ENCODE measurements at places on chromosomes 6 and 20.

GRCh38 chr6:170584954-170585498 lies 589 bp upstream of the PDCD2 start:
- no peak for DNase-seq

DNA sequence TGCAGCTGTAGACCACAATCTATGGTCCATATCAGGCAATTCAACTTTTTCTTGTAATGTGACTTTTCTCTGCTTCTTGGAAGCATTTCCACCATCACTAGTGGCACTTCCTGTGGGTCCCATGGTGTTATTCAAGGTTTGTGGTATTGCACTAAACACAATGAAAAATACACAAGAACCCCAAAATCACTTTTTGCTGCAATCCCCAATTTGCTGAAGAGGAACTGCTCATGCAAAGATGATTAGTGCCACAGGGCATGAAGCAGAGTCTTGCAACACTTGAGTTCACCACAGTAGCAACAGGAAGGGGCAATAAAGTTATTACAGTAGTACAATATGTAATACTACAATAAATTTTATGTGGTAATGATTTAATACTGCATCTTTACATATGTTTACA lies 16.8 kb upstream of the TAAR1 start:
- DNase-seq, result no peak

- DNase-seq, result no peak
These were observed 42.5 kb downstream of the GABRR2 start for GRCh38 chr6:89272596-89272995.

DNA sequence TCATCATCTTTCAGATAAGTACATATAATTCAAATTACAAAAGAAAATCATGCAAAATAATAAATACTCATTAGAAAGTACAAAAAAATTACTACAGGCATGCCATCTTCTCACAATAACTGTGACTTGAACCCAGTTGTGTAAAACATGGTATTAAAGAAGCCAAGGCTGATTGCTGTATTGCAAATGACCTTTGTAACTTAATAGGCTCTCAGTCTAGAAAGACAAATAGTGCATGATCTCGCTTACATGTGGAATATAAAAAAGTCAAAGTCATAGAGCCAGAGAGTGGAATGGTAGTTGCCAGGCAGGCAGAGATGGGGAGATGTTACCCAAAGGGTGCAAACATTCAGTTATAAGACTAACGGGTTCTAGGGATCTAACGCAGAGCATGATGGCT lies 626.1 kb downstream of the COL12A1 start:
- DNase-seq, result no peak

- no peak for DNase-seq
These were observed 25.2 kb upstream of the SRSF6 start for GRCh38 chr20:43432498-43432897.

GRCh38 chr20:535958-536357 lies 7.6 kb downstream of the CSNK2A1 start:
- no peak for DNase-seq

- no peak for DNase-seq
These were observed 5.5 kb downstream of the ZBP1 start for GRCh38 chr20:57614490-57615444.

Measured in activated naive CD4-positive, alpha-beta T cell (primary cell).